ENCODE measurements at places on chromosomes 6 and 20.

- no peak for DNase-seq
Observed at GRCh38 chr6:99811636-99812035, 182.4 kb downstream of the MCHR2 start.

DNA sequence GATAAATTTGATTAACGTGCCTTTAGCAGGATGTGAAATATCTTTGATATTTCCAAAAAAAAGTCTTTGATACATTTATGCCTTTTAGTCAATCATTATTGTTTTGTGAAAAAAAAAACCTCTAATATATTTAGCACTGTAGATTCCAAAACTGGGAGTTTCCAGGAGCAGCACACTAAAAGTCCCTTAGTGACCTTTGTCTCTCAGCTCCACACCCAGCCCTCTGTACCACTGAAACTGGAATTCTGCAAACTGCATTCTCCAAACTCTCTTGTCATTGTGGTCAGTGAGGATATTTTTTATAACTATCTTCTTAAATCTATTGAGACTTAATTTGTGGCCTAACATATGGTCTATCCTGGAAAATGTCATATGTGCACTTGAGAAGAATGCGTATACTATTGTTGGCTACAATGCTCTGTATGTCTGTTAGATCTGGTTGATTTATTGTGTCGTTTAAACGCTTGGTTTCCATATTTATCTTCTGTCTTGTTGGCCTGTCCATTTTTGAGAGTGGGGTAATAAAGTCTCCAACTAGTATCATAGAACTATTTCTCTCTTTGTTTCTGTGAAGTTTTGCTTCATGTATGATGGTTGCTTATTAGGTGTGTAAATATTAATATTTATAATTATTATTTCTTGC is 73.2 kb upstream of the CNKSR3 start:
- no peak for DNase-seq

DNA sequence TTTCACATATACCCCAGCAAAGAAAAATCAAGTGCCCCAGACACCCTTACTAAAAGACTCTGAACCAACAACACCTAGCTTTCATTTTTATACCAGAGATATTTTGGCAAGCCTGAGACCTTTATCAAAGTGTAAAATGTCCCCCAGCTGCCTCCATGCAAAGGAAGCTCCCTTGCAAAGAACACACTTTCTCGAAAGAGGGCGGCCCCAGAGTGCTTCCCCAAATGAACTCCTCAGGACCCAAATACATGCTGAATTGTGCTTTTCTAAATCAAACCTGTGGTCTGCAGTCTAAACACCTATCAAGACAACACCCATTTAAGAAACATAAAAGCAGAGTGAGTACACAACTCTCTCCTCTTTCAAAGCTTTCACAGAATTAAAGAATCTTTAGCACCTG is 490 bp downstream of the IPCEF1 start:
- DNase-seq, result no peak

GRCh38 chr6:129657483-129657882 is 52.5 kb downstream of the ARHGAP18 start:
- DNase-seq, result no peak

GRCh38 chr6:161496941-161497340 is 223.1 kb upstream of the AGPAT4 start:
- no peak for DNase-seq

GRCh38 chr6:73580247-73581149 is 59.7 kb upstream of the EEF1A1 start:
- peak; percentile 88 for DNase-seq

DNA sequence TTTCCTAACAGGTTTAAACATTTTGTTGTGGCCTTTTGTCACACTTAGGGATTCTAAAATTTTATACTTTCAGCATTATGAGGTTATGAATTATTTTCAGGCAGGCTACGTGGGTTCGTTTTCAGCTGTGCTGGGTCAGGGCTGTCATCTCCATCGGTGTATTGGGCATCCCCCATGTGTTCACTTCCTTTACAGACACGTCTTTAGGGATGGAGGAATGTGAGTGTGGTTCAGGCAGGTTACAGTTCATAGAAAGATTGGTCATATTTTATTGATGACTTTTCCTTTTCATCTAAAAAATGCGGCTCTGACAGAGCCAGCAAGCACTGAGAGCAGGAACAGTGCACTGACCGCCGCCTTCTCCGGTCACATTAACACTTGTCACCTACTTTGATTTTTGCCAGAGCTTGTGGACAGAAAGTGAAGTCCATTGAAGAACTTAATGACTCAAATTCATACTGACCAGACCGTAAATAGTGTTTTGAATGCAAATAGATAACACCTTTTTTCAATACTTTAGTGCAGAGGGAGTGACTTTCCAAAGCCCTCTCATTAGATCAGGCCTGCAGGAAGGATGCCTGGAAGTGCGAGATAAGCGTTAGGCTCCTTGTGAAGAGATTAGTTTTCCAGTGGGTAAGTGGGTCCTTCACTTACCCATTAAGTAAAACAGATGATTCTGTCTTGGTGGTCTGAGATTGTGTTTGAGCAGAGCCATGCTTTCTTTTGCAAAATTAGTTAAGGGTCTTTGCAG is 113.1 kb downstream of the TIAM2 start:
- no peak for DNase-seq

- DNase-seq, result no peak
Observed at GRCh38 chr6:6891125-6891721, 216.5 kb upstream of the RREB1 start.

Measured in brain pericyte (primary cell).